ENCODE measurements at places on chromosomes 11 and 22.

GRCh38 chr11:91967026-91967690 lies 257.5 kb upstream of the FAT3 start:
- no peak for DNase-seq

GRCh38 chr11:10032935-10033334 lies 261.1 kb downstream of the SBF2 start:
- DNase-seq: no peak

DNA sequence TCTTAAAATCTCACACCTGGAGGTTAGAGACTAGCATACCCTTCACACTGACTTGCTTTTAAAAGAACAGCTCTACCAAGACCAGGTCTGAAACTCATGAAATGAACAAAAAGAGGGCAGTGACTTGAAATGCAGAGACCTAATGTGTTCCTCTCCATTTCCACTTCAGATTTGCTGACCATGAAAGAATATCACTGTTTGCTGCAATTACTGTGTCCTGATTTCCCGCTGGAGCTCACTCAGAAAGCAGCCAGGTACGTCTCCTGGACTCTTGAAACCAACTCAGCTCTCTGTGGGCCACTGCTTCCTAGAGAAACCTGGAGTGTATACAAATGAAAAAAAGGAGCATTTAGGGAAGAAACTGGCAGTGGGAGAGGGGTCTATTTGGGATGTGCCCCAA lies 39.2 kb downstream of the ARFGAP2 start:
- DNase-seq: no peak

- DNase-seq: no peak
Measured at GRCh38 chr11:15258433-15259165, 143.9 kb downstream of the INSC start.

- no peak for DNase-seq
Measured at GRCh38 chr22:17300926-17301325, 68.3 kb upstream of the CECR2 start.

DNA sequence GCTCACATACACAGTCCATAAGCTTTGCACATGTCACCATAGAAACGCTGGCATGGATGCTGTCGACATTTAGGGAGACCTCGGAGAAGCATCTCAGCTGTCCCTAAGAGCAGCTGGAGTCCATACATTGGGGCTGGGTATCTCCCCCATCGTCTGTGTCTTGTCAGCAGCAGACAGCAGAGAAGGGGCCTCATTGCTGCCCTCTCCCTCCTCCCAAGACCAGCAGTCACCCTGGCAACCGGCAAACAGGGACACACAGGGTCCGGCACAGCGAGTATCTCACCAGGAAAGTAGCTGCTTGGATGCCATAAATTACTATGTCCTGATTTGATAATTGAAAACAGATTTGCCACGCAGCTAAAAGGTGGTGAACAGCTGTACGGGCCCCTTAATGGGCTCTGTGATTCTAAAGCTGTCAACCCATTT lies 84.4 kb downstream of the CD44 start:
- no peak for DNase-seq

DNA sequence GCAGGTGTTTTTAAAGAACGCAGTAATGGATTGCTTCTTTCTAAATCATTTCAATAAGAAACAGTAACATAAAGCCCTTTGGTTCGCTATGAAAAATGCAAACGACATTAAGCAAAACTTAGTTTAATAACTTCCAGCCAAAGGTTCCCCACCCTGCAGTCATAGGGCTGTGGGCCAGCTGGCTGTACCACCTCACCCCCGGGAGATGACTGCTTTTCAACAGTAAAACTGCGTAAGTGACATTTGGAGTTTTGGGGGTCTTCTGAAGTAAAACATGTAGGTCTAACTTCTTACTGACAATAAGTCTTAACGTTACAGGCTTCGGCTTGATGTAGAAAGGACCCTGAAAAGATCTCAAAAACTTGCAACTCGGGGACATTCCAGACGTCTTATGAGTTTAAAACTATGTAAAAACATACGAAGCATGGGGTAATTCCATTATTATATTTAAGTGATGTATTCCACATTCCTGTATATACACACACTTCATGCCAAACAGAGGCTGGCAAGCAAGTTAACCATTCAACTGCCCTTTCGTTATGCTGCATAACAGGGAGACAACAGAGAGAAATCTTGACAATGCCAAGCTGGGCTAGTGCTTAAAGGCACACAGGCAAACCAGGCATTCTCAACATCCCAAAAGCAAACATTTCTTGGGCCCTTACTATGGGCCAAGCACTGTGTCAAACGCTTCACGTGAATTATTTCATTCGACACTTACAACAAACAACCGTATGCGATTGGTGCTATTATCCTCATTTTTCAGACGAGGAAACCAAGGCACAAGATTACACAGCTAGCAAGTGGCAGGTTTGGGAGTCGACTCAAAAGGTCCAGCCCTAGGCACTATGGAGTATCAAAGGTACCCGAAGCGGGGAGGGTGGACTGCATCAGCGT lies 1.2 kb downstream of the MRTFA start:
- no peak for DNase-seq

GRCh38 chr11:67440229-67441097 lies 2.8 kb downstream of the CORO1B start:
- DNase-seq: no peak

DNA sequence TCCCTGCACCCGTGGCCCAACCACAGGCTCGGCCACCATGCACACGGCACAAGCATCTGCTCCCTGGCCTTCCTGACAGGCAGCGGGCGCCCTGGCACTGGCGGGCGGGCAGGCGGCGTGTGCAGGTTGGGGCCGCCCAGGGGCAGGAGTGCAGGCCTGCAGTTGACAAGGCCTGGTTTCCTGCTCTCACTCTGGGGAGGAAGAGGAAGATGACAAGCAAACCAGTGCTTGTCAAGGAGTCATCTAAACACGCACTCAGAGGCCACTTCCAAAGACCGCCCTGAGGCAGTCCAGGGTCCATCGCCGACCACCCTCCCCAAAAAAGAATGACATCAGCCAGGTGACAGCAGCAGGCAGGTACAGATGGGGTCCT lies 65.3 kb upstream of the LINC01488 start:
- DNase-seq: no peak

DNA sequence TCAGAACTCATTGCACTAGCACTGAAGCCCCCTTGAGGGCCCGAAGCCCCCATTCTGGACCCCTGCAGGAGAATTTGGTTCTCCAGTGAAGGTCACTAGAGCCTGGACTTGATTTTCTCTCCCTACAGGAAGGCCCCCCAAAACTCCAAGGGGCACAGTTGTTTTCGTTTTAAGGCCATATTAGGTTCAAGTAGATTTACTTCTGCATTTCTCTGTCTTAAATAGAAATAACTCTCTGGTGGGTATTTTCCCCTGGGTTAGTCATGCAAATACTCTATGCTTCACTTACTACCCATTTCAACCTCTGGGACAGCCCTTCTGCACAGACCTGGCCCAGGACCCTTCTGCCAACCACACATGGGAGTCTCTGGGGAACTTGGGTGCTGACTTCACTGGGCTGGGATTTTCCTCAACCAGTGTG lies 41.6 kb downstream of the WEE1 start:
- DNase-seq: no peak

DNA sequence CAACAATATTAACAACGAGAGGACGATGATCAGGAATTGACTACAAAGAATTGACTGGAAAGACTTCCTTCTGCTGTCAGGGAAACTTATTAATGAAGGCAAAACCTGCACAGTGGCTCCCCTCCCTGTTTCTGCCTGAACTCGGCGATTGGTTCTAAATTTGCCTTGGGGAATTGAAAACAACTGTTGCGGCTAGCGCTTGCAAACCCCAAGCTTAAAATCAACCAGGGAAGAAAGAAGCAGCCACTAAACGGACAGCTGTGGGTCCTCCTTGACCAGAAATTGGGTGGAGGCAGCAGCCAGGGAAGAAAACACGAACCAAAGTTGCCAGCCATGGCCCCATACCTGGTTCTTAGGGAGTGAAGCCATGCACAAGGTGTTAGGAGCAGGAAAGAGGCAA lies 383.5 kb upstream of the CADM1 start:
- DNase-seq: no peak

DNA sequence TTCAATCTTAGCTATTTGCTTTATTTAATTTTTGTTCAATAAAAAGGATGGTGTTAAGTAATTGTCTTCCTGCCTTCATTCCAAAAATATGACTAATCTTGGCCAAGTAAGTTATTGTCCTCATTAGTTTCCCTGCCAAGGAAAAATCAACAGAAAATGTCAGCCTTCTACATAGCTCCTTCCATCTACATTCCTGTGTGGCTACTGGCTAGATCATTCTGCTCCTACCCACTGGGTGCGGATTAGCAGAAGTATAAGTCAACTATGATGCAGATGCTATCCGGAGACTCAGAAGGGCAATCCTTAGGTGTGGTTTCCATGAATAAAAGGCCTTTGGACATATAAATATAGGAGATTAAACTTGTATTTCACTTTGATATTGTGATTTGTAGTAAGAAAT lies 154.4 kb downstream of the SBF2 start:
- DNase-seq: no peak

DNA sequence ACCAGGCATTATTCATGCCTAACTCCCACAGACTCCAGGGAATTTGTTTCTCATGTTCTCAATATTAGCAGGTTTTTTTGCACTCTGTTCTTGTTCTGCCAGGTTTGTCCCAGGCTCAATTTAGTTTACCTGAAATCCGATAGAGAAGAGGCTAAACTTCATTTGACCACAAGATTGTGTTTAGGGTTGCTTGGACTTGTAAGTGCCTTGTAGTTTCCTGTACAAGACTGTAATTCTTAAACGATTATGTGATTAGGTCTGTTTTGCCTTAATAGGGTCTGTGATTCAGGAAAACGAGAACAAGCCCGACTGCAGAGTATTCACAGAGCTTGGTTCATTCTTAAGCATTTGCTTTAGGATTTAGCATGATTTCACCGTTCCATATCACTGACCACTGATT lies 1.8 kb downstream of the PRSS23 start:
- DNase-seq: no peak

DNA sequence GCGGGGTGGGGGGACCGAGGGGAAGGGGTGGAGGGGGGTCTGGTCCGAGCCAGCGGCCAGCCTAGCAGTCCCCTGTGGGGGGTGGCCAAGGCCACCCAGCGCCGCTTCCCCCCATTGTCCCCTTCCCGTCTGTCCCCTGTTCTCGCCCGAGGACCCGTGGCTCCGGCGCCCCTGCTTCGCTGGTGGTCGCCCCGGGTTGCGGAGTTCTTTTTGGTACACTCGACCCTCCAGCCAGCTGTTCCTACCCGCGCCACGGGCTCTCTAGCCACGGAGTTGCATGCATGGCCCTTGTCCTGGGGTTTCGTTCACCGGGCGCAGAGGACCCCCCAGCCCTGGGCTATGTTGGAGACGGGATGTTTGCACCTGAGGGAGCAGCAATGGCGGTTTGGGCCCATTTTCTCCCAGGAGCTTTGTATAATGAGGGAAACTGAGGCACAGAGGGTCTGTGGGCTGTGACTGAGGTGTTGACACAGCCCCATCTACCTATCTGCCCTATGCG lies 489 bp downstream of the RNF214 start:
- no peak for DNase-seq

GRCh38 chr11:128685402-128686020 lies 8.4 kb upstream of the FLI1 start:
- no peak for DNase-seq

DNA sequence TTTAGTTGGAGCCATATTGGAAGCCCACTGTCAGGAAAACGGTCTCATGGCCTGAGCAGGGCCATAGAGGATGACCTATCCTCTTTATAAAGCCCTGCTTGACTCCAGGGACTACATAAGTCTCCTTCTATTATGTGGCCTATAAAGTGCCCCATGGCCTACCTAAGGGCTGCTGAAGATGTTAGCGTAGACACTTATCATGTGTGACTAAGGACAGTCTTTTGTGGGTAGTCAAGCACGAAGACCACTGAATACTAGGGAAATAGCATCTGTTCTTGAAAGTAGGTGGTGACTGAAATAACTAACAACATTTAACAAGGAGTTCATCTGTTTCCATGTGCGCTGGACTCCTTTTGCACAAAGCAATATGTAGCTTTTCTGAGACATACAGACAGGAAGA lies 117.1 kb downstream of the SWAP70 start:
- DNase-seq: no peak

DNA sequence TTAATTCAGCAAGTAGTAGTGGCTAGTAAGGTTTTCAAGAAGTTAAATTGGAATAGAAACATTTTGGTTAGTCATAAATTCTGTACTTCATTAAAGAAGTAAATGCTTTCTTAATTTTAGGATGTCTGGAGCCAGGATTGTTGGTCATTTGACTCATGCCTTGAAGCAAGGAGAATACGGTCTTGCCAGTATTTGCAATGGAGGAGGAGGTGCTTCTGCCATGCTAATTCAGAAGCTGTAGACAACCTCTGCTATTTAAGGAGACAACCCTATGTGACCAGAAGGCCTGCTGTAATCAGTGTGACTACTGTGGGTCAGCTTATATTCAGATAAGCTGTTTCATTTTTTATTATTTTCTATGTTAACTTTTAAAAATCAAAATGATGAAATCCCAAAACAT lies 25.8 kb downstream of the ACAT1 start:
- no peak for DNase-seq

- no peak for DNase-seq
Measured at GRCh38 chr22:44583854-44584253, 85.8 kb upstream of the RTL6 start.

DNA sequence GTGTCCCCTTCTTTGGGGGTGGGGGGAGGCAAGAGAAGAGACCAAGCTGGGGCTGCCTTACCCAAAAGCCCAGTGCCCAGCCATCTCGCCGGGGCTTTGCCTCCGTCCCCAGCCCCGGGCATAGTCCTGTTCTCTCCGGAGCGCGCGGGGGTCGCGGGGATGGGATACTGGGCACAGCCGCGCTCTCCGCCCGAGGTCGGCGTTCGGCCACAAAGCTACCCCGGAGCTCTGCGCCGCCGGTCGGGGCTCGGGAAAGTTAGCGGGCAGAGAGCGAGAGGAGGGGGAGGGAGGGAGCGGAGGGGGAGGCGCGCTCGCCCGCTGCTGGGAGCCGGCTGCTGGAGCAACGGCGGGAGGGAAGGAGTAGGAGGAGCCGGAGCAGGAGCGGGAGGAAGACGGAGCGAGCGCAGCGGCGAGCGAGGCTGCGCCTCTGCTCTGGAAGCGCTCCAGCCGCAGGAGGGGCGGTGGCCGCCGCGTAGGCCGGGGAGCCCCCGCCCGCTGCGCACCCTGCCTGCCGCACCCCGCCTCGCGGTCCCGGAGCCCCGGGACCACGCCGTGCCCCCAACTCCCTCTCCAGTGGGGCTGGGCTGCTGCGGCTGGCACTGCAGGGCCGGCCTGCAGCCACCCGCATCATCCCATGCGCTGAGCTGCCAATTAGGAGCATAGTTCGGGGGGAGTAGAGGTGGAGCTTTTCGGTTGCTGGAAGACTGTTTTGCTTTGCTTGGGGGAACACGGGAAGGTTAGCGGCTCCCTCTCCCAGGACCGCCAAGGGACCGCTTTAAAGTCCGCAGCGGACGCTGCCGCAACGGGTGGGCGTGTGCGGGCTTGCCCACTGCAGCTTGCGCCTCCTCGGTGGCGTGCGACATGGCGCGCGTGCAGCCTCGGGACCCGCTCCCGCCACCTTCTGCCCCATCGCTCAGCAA lies at the start of gene SCN4B:
SCN4B (minus strand) TSS at position 272 of the 920 bp plus-strand sequence; CDS start at position 122, 150 bp downstream.
- DNase-seq: no peak

- no peak for DNase-seq
Measured at GRCh38 chr11:73315293-73316020, 7.4 kb downstream of the ARHGEF17 start.

GRCh38 chr22:31046539-31047226 lies 34.4 kb upstream of the SMTN start:
- DNase-seq: no peak
